ENCODE measurements at places on chromosomes 6 and 20. TPM values are rescaled to one million over a fixed set of nuclear protein-coding genes. Genes with fewer than 3 reads are reported as not detected.

PCK1 gene
- 29.7 TPM for total RNA-seq

DNA sequence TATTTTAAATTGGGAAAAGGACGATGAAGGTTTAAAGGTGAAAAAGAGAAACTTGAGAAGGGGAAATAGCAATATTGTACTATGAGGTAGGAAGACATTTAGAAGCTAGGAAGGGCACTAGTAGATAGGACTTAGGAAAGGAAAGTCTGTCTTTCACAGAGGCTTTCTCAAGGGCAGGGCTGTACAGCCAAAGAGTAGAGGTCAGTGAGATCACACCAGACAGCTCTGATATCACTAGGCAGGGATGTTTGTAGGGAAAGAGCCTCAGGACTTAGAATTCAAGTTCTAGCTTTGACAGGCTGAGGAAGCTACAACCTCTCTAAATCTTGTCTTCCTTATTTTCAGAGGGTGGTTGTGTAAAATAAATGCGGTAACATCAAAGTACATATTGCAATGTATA is 160.4 kb upstream of the SLC22A16 start:
- no peak overlapping the region for H3K27ac ChIP-seq
- H3K27me3 ChIP-seq: no peaks in the 10 kb centered on the region
- DNase-seq: no peak
- no peak overlapping the region for H3K4me3 ChIP-seq

DNA sequence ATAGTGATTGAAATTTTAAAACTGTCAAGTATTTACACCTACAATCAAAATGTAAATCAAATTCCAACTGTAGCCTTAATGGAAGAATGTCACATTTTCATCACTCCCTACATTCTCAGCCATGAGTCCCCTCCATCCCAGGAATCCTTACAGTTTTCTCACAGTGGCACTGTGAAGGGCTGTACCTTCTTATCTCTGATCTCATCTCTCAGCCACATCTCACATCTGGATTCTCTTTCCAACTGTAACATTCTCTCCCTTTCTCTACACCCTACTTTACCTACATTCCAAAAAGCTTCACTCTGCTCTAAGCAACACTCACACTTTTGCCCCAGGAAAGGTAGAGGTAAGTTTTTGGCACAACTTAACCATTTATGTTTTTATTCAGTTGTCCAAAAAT is 8.9 kb upstream of the MARCKS start:
- H3K4me1 ChIP-seq: no peaks in the 10 kb centered on the region
- H3K4me3 ChIP-seq: no peak overlapping the region
- no peak for DNase-seq
- H3K27ac ChIP-seq: no peak overlapping the region

DNA sequence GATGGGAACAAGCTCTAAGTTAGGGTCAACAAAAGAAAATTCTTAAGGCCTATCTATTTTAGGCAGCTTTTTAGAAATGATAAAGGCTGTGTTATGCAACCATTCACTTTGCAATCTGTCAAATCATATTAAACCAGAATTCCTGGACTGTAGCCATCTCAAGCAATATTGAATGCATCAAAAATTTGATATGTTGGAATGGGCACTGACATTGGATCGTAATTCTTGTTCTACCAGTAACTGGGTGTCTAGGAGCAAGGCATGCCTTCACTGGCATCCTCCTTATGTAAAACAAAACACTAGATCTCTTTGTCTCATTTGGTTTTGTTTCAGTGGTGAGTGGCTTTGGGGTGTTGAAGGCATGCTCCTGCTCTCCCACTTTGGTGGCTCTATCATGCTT is 145.6 kb downstream of the JARID2 start:
- DNase-seq: no peak
- H3K27ac ChIP-seq: no peak overlapping the region
- no peaks in the 10 kb centered on the region for H3K36me3 ChIP-seq
- H3K27me3 ChIP-seq: no peaks in the 10 kb centered on the region

- peak overlapping the region; percentile 50 for H3K4me3 ChIP-seq
- no peaks in the 10 kb centered on the region for H3K27me3 ChIP-seq
- peak overlapping the region; percentile 90 for H3K27ac ChIP-seq
- DNase-seq: no peak
These were observed 5.7 kb downstream of the BCL2L1 start for GRCh38 chr20:31716818-31717477.

LST1 gene
- total RNA-seq: 31.5 TPM
